ENCODE measurements at places on chromosomes 12 and 14.

GRCh38 chr12:98701166-98701565 is 56.1 kb downstream of the APAF1 start:
- DNase-seq: no peak

DNA sequence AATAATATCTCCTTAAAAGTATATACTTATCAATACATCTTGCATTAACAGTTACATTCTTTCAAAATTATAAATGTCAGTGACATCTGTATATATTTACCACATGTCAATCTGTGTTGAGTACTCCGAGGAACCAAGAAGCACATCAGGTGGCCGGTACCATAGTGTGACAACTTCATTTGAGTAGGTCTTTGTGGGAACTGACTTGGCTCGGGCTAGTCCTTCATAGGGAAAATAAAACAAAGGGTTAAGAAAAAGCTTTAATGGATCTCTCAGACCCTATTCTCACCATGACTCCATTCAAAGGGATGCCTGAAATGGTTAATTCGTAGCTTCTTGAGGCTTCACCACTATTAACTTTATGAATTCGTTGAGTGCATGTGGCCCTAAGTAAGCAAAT is 94.9 kb downstream of the ELK3 start:
- no peak for DNase-seq

GRCh38 chr14:59870277-59871165 is at the start of gene RTN1:
RTN1 (minus strand) TSS chr14:59870776; CDS start chr14:59870630, 146 bp downstream.
- DNase-seq: no peak

DNA sequence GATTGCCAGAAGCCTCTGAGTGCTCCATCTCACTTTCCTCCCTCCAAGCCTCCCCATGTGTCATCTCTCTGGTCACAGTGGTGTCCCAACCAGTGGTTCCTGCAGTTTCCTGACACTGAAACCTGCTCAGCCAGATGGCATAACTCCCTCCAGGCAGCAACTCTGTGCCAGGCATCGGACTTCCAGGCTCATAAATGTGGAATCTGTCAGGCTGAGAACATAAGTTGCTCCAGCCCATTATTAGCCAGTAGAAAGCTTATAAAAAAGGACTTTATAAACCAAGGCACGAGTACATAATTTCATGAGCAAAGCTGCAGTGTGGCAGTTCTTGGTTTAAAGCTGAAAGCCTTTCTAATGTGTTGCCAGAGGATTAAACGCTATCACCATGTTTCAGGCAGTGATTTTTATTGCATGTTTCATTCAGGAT is 194.3 kb downstream of the DACT1 start:
- DNase-seq: no peak

DNA sequence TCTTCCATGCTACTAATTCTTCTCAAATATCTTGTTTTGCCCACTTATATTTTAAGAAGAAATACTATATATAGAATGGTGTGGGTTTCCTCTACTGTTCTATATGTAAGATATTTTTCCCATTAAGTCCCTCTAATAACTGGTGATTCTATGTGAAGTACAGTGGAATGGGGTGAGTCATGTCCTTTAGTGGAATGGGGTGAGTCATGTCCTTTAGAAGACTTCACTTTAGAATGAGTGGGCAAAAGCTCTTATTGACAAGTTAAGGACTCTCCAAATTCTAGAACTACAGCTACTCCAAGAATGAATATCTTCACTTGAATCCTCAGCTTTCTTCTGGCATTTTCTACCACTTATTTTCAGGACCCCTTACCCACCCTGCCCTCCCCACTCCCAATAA is 349.9 kb downstream of the ETNK1 start:
- DNase-seq: peak; percentile 82

DNA sequence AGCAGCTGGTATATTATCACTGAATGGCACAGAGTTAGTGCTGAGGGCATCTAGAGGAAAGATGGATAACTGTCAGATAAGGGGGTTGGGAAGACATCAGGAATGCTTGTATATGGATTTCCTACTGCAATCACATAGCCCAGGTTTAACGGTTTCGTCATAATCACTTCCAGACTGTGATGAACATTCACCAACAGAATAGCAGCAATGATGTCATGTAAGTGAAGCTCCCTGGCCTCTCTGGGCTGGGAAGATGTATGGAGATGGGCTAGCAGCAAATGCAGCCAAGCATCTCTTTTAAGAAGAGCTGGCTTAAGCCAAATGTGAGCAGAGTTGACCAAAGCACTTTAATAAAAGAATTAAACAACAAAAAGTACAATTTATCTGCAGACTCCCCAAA is 714.6 kb downstream of the GALC start:
- no peak for DNase-seq

- DNase-seq: no peak
Observed at GRCh38 chr12:18306311-18306710, 45.0 kb downstream of the PIK3C2G start.

DNA sequence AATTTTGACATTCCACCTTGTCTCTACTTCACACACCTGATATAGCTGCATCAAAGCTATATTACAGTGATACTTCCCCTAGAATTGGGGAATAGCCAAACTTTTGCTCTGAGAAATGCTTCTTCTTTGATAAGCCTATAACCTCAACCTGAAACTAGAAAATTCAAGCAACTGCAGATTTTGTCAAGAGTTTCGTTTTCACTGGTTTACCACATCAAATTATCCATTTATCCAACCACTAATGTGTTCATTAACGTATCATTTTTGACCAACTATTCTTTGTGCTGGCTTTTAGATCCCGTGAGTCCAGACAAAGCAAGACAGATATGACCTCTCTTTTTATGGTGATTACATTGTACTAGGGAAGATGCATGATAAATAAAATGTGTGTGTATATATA is 13.5 kb upstream of the TAS2R46 start:
- DNase-seq: no peak

DNA sequence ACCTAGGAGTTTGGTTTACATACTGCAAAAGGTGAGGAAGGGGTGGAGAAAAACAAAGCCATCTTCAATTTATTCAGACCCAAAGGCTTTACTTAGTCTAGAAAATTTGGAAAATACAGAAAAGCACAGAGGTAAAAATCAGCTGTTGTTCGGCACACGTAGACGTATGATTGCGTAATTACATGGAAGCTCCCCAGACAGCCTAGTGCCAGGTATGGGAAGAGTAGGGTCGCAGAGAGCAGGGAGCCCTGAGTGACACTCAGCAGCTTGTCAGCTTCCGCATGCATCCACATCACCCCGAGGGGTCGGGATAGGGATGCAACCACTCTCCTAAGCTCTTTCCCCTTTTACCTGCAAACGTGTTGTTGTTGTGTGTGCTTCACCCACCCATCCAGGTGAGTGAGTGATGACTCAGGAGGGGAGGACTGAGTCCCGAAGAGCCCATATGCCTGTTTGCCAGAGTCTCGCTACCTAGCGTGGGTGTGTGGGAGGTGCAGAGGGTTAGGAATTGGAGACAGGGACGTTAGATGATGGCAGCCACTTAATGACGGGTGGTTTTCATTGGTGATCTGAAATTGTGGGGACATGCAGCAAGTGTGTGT is 20.1 kb downstream of the PIWIL1 start:
- no peak for DNase-seq

DNA sequence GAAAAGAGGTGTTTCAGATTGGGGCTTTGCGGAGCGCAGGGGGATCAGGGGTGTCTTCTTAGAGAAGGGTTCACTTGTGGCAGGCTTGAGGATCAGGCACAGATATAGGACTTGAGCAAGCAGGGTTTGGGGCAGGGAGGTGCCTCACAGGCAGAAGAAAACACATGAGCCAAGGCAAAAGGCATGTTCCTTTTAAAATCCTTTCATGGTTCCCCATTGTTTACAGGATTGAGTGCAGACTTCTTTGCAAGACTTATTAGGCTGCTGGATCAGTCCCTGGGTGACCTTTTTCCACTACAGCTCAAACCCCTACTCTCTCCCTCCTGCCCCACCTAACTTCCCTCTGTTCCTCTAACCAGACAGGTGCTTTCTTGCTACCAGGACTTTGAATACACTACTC is 19.7 kb downstream of the HSPB8 start:
- DNase-seq: no peak

- no peak for DNase-seq
Observed at GRCh38 chr14:99324291-99324690, 52.3 kb upstream of the BCL11B start.

- no peak for DNase-seq
Observed at GRCh38 chr12:116336542-116337065, 59.1 kb upstream of the MED13L start.

- no peak for DNase-seq
Observed at GRCh38 chr12:122023339-122024131, 1.9 kb downstream of the BCL7A start.

GRCh38 chr14:97120611-97121031 is 323.4 kb downstream of the VRK1 start:
- DNase-seq: no peak

GRCh38 chr12:64608901-64609535 is 1.3 kb upstream of the RASSF3 start:
- no peak for DNase-seq

- no peak for DNase-seq
Observed at GRCh38 chr12:106133136-106134087, 5.3 kb downstream of the NUAK1 start.

DNA sequence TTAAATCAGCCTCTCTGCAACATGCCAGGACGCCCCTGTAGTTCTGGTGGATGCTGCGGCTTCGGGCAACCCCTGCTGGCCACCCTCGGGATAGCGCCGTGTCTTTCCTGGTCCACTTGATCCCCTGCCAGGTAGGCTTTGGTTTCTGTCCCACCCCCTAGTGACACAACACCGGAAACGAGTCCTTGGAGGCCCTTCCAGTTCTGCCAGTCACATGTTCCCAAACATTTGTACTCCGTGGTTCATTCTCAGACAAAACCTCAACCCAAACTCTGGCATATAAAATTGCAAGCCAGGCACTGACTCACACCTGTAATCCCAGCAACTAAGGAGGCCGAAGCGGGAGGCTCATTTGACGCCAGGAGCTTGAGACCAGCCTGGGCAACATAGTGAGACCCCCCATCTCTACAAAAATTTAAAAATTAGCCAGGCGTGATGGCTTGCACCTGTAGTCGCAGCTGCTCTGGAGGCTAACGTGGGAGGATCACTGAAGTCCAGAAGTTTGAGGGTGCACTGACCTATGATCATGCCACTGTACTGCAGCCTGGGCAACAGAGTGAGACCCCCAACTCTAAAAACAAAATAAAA is 37.0 kb downstream of the RASAL1 start:
- no peak for DNase-seq

DNA sequence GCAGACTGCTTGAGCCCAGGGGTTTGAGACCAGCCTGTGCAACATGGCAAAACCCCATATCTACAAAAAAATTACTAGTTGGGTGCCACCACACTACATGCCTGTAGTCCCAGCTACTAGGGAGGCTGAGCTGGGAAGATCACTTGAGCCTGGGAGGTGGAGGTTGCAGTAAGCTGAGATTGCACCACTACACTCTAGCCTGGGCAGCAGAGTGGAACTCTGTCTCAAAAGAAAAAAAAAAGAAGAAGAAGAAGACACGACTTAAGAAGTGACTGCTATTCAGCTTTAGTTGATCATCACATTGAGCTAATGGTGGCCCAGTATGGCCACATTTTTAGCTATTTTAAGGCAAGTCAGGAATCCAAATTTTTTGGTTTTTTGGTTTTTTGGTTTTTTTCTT is 8.9 kb upstream of the METTL17 start:
- DNase-seq: no peak

- no peak for DNase-seq
Observed at GRCh38 chr14:101851736-101852405, 90.4 kb downstream of the PPP2R5C start.

GRCh38 chr14:74511966-74512830 is 18.6 kb downstream of the ISCA2 start:
- no peak for DNase-seq

GRCh38 chr14:100593751-100594624 is 6.8 kb upstream of the BEGAIN start:
- no peak for DNase-seq

GRCh38 chr14:75123991-75124390 is 2.9 kb downstream of the NEK9 start:
- DNase-seq: peak; percentile 93

GRCh38 chr12:55681142-55682077 is 26.3 kb downstream of the ITGA7 start:
- no peak for DNase-seq

DNA sequence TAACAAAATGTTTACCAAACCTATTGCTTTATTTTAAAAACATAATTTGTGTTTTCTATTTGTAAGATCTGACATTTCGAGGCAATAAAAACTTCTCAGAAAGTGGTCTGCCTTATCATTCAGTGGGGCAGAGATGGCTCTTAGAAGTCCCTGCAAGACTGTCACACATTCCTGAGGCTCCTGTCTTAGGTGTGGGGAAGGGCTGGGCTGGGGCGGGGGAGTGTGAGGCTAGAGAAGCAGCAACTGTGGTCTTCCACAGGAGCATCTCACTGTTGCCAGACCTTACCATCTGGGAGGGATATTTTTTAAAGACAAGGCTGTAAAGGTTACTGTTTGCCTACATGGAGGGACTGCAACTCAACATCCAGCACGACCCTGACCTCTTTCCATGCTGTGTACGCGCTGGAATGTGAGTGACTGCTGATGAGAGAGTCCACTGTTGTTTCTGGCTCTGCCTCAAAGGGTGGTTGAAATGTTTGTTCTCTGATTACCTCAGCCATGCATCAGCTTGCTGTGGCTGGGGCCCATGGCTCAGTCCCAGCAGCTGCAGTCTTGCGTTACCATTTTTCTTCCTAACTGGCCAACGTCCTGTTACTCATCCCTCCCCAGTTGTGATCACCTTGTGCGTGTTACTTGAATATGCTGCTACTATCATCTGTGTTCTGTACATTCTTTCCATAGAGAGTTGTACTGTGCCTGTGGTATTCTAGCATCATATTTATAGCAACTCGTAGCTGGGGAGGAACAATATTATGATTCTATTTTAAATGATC is 12.4 kb downstream of the ERG28 start:
- DNase-seq: peak; percentile 74

- DNase-seq: no peak
Observed at GRCh38 chr14:89418452-89418851, 1.4 kb upstream of the FOXN3 start.

DNA sequence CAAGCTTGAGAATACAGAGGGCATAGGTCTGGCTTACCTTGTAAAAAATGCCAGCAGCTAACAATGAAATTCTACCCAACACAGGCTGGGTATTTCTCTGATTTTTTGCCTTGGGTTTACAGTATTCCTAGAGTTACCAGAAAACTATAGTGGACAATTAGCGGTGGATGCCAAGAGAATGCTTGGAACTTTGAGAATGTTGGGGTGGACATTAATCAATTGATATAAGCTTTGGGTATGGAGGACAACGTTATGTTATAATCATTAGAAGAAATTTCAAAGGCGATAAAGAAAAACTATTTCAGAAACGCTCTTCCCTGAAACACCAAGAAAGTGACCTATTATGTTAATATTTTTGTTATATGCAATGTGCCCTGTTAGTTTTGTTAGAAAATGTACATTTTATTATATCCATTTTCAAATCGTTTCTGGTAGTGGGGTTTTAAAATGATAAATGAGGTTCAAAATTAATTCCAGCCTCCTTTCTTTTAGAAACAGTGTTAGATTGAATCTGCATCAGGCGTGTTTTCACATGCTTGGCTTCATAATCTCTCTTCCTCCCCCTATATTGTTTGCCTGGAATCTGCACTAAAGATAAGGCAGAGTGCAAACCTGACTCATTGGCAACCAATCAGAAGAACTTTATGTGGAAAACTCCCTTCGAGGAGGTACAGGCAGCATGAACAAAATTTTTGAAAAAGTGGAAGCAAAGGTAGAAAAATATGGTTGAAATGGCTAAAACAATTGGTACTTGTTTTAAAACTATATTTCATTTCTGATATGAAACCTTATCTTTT is 1.4 kb upstream of the PTPRQ start:
- peak; percentile 11 for DNase-seq

Measured in pulmonary artery endothelial cell (primary cell).